ENCODE measurements at places on chromosomes 3 and 15.

DNA sequence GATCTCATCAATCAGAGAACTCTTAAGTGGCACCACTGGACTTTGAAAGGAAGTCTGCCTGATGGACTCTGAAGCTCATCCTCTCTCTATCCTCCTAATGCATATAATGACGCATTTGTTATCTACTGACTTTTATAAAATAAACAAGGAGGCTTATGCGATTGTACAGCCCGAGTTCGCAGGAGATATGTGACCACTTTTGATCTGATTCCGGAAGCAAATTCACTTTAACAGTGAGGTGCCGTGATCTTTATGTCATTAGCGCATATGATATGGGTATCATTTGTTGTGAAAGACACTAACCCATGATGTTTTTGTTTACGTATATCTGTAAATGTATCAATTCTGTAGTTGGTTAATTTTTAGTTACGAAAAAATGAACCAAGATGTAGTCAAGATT, 427 bp upstream of the RNF111 start:
- H3K36me3 ChIP-seq: no peaks in the 10 kb centered on the region
- DNase-seq: no peak
- peaks cover 31% of the 10 kb centered on the region for H3K4me1 ChIP-seq

DNA sequence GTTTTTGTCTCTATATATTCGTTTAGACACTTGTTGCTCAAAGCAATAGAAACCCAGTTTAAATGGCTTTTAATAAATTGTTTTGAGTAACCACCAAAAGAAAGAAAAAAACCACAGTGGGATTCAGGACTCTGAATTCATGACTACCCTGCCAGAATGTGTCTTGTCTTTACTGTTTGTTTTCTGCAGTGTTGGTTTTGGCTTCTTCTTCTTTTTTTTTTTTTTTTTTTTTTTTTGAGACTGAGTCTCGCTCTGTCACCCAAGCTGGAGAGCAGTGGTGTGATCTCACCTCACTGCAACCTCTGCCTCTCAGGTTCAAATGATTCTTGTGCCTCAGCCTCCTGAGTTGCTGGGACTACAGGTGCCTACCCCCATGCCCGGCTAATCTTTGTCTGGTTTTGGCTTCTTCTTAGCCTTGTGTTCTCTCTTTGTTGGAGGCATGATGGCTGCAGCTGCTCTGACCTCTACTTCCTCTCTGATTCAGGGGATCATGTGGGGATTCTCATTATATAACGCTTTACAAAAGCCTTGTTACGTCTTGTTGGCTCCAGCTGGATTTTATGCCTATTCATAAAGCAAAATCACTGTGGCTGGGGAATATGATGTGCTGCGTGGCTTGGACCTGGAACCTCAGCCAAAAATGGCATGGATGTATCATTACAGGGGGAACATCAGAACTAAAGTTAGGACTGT, 54.0 kb downstream of the PLS1 start:
- no peaks in the 10 kb centered on the region for H3K4me1 ChIP-seq
- H3K27ac ChIP-seq: no peak overlapping the region
- DNase-seq: no peak
- no peak overlapping the region for H3K4me3 ChIP-seq

DNA sequence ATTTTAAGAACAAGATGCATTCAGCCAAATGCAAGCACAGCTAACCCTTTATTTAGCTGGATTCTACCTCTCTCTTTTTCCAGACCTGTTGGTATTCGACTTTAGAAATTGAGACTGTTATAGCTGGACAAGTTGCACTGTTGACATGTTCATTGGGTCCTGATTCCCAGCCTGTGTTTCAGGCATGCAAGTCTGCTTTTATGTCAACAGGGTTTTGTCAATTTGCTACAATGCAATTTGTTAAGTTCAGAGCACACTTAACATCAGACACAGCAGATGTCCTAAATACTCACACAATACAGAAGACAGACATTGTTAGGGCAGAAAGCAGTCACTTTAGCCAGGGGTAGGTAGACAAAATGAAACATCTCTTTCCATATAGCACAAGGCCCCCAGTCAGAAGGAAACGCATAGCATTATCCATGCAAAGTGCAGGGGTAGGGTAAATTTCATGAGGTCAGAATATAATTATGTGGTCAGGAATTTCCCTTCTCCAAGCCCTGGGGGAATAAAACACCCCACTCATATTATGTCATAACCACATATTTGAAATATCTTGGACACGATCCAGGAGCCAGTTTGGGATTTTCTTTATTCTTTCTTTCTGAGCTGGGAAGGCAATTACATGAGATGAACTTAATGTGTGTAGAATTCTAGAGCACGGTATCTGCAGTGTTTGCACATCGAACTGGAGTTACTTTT, 504.1 kb downstream of the NTRK3 start:
- no peak overlapping the region for H3K4me3 ChIP-seq
- DNase-seq: no peak
- H3K36me3 ChIP-seq: no peaks in the 10 kb centered on the region
- H3K27me3 ChIP-seq: no peaks in the 10 kb centered on the region
- H3K27ac ChIP-seq: no peak overlapping the region

DNA sequence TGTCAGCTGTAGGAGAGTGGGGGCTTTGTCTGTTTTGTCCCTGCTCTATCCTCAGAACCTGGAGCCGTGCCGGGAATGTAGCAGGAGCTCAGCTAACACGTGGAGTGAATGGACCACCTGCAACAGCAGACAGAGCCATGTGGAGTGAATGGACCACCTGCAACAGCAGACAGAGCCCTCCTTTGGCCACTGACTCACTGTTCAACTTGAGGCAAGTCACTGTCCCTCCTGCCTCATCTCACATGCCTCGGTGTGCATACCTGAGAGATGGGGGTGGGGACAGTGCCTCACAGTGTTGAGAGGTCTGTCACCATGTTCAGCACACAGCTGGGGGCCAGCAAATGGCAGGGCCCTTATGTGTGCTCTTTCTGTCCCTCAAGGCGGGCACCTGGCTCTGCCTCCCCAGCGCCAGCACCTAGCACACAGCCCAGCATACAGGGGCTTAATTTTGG, 27.9 kb downstream of the FEM1B start:
- H3K27ac ChIP-seq: no peak overlapping the region
- H3K36me3 ChIP-seq: no peaks in the 10 kb centered on the region
- peaks cover 13% of the 10 kb centered on the region for H3K4me1 ChIP-seq
- no peak overlapping the region for H3K4me3 ChIP-seq

DNA sequence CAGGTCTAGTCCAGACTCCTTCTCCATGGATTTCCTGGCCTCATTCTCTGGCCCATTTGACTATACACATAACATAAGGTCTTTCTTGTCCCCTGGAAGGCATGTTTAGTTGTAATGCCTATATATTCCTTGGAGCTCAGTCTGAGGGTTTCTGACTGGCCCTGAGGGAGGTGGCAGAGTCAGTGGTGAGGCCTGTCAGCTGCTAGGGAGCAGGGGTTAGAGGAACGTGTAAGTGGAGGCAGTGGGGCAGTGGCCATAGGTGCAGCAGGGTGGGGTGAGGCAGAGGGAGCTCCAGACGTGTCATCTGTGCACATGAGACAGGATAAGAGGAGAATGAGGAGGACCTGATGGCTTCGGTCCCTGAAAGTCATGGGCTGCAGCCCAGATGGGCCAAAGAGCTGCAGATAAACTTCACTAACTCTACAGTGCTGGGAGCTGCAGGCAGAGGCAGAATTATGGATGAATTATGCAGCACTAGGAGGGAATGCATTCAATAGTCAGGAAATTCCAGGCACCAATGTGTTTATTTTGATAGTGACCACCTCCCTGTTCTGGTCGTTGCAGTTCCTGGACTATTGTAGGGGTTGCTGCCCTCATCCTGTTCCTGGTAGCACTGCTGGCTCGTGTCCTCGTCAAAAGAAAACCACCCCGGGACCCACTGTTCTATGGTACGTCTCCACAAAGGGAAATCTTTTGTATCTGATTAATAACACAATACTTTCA, 4.9 kb downstream of the TM6SF1 start:
- H3K4me1 ChIP-seq: peaks cover 11% of the 10 kb centered on the region
- DNase-seq: no peak
- peaks cover 7% of the 10 kb centered on the region for H3K27me3 ChIP-seq
- no peaks in the 10 kb centered on the region for H3K36me3 ChIP-seq

GRCh38 chr3:74456166-74456565, 158.3 kb downstream of the CNTN3 start:
- no peaks in the 10 kb centered on the region for H3K4me1 ChIP-seq
- no peak overlapping the region for H3K27ac ChIP-seq
- H3K4me3 ChIP-seq: no peak overlapping the region
- no peaks in the 10 kb centered on the region for H3K27me3 ChIP-seq

All from vagina (tissue), 2 donors.